ENCODE measurements at places on chromosomes 13 and 19.
A peak's percentile ranks its signal among the peaks of the same experiment; 100 is the strongest.

DNA sequence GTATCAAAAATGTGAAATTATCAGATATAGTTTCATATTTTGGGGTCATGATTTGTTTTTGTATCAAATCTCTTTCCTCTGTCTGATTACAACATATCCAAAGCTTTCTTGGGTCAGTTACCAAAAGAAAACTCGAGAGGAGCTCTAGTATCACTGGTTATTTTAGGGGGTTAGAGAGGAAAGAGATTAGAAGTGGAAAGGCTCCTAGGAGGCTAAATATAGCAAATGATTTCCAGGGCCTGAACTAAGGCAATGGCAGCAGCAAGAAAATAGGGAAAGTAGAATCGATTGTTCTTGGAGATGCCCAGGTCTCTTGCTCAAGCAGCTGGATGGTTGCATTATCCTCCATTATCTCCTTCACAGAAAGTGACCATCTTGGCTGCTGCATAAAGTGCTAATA, 72.9 kb downstream of the NHLRC3 start:
- no peak for DNase-seq

DNA sequence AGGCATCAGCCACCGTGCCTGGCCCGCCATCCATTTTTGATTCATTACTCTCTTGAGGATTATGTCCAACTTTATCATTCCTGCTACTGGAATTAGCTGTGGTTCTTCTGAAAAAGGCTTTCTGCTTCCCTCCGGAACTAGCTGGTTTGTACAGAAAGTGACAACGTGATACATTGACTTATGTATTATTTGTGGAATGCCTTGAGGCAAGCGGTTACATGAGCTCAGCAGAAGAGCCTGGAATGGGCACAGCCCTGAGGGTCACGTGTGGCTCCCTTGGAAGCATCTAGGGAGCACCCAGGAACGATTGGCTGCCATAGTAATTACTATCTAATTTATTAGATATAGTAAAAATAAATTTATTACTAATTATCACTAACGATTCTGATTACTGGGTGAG, 14.4 kb upstream of the RETN start:
- DNase-seq = no peak

DNA sequence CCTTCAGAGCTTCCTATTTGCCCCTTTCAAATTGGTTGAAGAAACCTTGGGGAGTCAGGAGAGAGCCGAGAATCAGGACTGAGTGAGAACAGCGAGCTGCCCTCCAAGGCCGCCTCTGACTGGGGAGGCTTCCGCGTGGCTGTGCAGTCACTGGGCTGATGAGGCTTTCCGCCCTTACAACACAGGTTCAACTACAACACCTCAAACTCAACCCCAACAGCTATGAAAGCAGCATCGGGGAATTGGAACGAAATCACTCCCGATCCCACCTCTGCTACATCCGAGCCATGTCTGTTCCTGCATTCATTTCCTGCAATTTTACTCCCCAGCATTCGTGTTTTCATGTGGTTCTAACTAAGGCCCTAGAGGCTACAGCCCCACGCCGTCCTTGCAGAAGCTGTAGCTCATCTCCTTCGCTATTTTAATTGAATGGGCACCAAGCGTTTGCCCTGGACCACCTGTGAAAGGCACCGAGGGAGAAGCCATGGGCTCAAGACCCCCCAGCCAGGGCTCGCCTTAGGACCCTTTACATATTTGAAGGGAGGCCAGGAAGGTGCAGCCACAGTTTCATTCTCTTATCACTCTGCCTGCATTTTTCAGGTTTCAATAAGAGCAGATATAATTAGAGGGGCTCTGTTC, 12.3 kb upstream of the RASA3 start:
- DNase-seq = no peak

DNA sequence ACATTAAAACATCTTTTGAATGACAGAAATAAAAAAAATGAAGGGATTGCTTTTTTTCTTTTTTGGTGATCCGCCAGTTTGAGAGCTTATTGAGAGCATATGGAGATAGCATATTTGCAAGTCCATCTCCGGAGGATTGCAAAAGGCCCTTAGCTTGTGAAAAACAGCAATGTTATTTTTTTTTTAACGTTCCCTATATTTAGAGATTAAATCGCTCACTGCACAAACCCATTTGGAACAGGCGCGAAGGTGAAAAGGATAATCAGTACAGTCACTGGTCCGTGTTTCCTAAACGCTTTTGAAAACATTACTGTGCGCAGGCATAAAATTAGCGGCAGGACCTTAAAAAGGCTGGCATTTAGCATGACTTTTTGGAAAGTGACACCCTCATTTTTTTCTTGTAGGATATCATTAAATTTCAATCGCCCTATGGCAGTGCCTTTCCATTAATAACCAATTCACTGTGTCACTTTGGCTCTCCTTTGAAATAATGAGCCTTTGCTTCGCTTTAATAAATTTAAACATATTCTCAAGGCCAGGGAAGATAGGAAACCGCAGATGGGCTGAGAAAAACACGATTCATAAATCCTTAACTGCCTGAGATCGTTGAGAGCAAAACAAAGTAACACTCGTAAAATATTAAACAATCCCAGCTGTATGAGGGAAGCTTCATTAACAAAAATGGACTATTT, 342.2 kb downstream of the DACH1 start:
- no peak for DNase-seq

- no peak for DNase-seq
Observed at GRCh38 chr13:111902726-111903125, 164.2 kb upstream of the SOX1 start.

GRCh38 chr19:44845286-44845611, 848 bp upstream of the NECTIN2 start:
- no peak for DNase-seq

- no peak for DNase-seq
Observed at GRCh38 chr19:51921949-51922348, 5.3 kb upstream of the ZNF613 start.

GRCh38 chr19:54287456-54287855, 6.5 kb upstream of the LILRB2 start:
- peak; percentile 25 for DNase-seq

- peak; percentile 56 for DNase-seq
Observed at GRCh38 chr13:80132741-80133601, 208.0 kb downstream of the SPRY2 start.

DNA sequence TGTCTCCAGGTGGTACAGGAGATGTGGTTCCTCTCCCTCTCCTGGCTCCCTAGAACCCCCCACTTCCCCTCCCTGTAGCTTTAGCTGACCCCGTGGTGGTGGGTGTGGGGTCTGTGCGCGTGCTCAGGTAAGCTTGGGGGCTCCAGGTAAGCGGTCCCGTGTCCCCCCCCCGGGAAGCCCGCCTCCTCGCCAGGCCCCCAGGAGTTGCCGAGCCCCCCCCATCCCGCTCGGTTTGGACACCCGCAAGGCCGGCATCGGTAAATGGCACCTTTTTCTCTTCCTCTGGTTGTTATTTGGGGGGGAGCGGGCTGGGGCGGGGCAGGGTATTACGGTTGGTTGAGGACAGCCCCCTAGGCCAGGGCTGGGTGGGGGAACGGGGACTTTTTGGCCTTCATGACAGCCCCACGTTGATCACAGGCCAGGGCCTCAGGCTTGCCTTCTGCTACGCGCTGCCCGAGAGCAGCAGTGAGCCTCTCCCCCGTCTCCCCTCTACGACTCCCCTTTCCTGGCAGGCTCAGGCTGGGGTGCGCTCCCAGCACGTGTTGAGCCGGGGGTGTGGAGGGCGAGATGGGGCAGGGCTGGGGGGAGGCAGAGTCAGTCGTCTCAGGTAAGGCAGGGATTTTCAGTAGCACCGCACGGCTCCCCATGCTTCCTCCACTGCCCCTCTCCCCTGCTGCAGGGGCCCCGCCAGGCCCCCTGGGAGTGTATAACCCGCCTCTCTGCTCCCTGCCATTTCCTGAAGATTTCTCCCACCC, 10.7 kb upstream of the LIN7B start:
- DNase-seq = no peak

GRCh38 chr13:101626925-101627555, 174.6 kb downstream of the ITGBL1 start:
- no peak for DNase-seq

- DNase-seq = no peak
Observed at GRCh38 chr19:49968279-49968922, 7.4 kb upstream of the SIGLEC11 start.

DNA sequence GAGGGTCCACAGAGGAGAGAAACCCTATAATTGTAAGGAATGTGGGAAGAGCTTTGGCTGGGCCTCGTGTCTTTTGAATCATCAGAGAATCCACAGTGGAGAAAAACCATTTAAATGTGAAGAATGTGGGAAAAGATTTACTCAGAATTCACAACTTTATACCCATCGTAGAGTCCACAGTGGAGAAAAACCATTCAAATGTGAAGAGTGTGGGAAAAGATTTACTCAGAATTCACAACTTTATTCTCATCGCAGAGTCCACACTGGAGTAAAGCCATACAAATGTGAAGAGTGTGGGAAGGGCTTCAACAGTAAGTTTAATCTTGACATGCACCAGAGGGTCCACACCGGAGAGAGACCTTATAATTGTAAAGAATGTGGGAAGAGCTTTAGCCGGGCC, 9.4 kb upstream of the ZNF234 start:
- DNase-seq = no peak

DNA sequence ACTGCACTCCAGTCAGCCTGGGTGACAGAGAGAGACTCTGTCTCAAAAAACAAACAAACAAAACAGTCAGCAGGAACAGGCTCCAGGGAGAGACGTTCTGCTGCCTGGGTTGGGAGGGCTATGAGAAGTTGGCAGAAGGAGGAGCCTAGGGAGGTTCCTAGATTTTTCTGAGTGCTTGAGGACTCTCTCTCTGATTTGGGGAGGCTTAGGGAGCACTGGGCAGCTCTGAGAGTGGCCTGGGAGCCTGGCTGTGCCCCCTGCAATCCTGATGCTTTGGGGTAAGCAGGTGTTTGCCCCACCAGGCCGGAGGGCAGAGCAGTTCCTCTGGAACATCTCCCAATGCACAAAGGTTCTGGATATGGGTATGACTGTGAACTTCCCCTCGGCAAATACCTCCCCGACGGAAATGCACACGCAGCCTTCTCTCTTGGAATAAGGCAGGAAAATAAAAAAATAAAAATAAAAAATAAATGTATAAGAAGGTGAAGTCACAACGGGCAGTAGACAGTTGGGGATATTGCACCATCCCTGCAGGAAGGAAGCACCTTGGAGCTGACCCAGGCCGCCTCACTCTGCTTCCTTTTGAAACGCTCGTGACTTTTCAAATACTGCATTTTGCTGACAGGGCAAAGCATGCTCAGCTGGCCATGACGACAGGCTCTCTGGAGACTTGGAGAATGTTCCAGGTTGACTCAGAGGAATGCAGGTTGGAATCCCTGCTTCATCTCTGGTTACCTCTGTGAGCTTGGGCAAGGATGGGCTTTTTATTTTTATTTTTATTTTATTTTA, 26.5 kb upstream of the HOMER3 start:
- DNase-seq = peak; percentile 62

GRCh38 chr13:107139006-107139405, 571.1 kb upstream of the ARGLU1 start:
- no peak for DNase-seq

GRCh38 chr13:51683597-51683996, 99.3 kb downstream of the WDFY2 start:
- DNase-seq = no peak

DNA sequence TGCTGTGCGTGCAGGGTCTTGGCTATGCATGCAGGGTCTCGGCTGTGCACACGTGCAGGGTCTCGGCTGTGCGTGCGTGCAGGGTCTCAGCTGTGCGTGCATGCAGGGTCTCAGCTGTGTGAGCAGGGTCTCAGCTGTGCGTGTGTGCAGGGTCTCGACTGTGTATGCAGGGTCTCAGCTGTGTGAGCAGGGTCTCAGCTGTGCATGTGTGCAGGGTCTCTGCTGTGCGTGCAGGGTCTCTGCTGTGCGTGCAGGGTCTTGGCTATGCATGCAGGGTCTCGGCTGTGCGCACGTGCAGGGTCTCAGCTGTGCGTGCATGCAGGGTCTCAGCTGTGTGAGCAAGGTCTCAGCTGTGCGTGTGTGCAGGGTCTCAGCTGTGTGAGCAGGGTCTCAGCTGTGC, 42.5 kb downstream of the RAB20 start:
- no peak for DNase-seq

GRCh38 chr19:1102407-1103131, 1.2 kb upstream of the GPX4 start:
- peak; percentile 72 for DNase-seq

GRCh38 chr13:24168392-24168750, 7.9 kb downstream of the SPATA13 start:
- peak; percentile 49 for DNase-seq

DNA sequence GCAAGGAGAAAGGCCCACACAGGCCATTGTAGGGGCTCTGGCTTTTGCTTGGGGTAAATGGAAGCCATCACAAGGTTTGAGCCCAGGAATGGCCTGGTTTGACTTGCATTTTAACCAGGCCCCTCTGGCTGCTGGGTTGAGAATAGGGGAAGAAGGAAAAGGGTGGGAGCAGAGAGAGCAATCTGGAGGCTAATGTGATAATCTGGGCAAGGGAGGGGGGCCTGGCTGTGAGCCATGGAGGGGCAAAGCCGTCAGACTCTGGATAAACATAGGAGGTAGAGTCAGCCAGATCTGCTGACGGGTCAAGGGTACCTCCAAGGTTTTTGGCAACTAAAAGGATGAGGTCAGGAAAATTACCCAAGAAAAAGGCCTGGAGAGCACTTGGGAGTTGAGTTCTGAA, 41.6 kb downstream of the RFX2 start:
- DNase-seq = no peak

- peak; percentile 69 for DNase-seq
Observed at GRCh38 chr13:113491418-113491883, 940 bp upstream of the DCUN1D2 start.

GRCh38 chr19:36797786-36798108, 25.1 kb upstream of the ZNF850 start:
- DNase-seq = no peak

DNA sequence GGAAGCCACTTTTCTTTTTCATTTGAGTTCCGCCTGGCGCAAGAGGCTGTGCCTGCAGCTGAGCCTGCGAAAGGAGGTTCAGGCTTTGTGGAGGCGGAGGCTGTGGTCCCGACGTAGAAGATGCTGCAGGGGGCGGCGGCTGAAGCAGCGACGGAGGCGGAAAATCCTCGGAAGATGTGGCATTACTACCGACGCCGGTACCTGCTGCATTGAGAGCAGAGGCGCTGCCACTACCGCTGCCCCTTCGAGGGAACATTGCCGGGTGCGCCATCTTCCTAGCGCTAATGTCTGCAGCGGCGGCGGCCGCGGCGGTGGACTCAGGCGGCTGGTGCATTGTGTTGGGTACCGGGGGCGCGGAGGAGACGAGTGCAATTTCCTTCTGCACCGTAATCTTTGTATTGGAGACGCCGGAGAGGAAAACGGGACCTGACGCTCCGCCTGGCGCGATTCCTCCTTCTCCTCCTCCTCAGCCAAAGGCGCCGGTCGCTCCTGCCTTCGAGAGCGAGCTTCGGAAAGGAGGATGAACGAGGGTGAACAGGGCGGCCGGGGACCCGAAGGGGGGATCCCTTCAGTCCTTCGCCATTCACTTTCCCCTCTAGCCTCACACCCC, at the start of gene TSC22D1:
Gene TSC22D1 (minus strand): TSS at position 590 of the 610 bp plus-strand sequence. CDS start 256 bp downstream, at position 334.
- DNase-seq = peak; percentile 57

DNA sequence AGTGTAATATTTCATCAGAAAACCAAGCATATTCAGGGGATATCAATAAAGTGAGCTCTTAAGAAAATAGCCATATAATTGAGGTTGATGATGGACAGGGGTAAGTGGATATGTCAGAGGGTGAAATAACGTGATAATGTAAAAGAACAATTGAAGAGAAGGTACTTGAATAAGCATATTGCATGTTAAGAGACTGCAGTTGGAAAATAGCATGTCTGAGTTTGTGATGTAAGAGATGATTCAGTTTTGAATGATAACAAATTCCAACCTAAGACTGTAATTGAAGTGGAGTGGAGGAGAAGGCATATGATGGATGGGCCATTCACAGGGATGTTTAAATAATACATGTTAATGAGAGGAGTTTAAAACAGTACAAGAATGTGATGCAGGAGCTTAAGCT, 1633.5 kb downstream of the SLITRK1 start:
- DNase-seq = no peak

GRCh38 chr13:23945612-23946011, 48.3 kb upstream of the C1QTNF9B start:
- no peak for DNase-seq

All from AG20443 (cell line).